Progenitor cell of endocrine pancreas (in vitro differentiated cells): ENCODE measurements at places on chromosomes 2 and 18. TPM values are rescaled to one million over a fixed set of nuclear protein-coding genes. Genes with fewer than 3 reads are reported as not detected.

DNA sequence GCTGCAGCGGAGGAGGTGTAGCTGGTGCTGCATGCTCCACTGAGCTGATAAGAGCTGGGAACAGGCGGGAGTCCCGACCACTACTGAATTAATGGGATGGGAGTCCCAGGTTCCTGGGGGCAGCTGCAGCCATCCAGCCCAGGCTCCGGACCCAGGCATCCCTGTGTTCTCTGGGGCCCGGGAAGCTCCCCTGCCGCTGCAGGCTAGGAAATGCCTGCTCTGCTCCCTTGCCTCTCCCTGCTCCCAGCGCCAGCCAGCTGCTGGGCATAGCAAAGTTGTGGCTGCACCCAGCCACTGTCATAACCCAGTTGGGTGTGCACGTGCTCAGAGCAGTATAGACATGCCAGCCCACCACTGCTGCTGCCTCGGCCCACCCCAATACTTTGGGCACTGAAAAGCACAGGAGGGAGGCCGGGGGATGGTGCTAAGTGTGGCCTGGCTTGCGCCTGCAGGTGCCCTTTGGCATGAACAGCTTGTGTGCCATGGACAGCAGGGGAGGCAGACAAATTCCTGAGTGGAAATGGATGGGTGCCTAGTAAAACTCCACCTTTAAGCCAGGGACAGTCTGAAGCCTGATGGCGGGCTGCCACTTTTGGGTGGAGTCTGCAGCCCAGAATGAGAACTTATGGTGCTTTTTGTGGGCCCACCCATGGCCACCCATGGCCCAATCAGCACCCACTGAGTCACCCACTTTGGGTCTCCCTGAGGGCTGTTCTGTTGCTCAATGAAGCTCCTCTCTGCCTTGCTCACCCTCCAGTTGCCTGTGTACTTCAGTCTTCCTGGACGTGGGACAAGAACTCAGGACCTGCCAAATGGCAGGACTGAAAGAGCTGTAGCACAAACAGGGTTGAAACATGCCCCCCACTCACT lies 219.3 kb upstream of the TMEFF2 start:
- no peak overlapping the region for H3K27ac ChIP-seq
- no peaks in the 10 kb centered on the region for H3K4me1 ChIP-seq
- DNase-seq = no peak
- H3K4me3 ChIP-seq = no peak overlapping the region
- no peaks in the 10 kb centered on the region for H3K27me3 ChIP-seq
- H3K36me3 ChIP-seq = no peaks in the 10 kb centered on the region

DNA sequence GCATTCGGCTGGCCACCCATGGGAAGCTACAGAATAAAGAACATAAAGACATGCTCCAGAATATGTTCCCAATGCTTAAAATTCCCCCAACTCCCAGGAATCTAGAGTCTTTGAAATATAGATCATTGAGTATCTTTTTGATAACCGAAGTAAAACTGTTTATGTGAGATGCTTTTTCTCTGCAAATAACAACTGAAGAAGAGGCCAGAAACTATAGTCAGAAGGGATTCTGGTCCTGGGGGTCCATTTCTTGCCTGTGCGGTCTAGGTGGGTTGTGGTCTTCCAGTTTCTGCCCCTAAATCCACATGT lies 30.6 kb upstream of the SLC66A3 start:
- H3K27me3 ChIP-seq = peaks cover 43% of the 10 kb centered on the region
- no peak for DNase-seq
- no peaks in the 10 kb centered on the region for H3K36me3 ChIP-seq
- no peak overlapping the region for H3K27ac ChIP-seq

DNA sequence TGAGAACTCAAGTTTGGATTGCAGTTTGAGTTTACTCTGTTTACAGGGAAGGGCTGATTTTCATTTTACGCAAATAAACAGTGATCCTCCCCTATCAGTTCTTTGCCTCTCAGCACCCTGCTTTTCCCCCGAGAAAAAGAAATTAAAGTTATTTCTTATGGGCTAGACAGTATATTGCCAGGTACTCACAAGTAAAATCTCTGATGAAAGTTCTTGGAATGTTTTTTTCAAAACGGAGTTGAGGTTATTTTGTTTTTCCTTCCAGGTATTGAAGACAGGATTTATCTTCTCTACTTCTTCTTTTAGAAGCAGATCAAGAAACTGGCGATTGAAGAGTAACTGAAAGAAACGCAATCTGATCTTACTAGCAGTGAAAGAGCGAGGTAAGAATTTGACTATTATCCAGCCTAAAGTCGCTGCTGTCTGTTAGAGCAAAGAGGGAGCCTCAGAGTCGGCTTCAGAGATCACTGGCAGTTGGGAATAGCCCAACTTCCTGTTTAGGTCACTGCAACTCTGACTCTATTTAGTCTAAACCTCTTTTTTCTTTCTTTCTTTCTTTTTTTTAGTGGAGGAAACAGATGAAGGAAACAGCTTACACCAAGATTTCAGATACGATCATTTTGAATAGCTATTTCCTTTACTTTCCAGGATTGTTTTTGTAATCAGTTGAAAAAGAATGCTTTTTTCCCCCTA lies at the start of gene TFPI:
Gene TFPI, minus strand, starts transcription at position 425 of the 693 bp plus-strand sequence. CDS start 50,667 bp downstream, outside the sequence.
- peak within 1 kb of the TSS; percentile 77 for H3K4me3 ChIP-seq
- H3K4me1 ChIP-seq = peaks cover 32% of the 10 kb centered on the region
- no peaks in the 10 kb centered on the region for H3K27me3 ChIP-seq
- no peaks in the 10 kb centered on the region for H3K36me3 ChIP-seq
- H3K27ac ChIP-seq = peak within 1 kb of the TSS; percentile 95
- no peak for DNase-seq

DNA sequence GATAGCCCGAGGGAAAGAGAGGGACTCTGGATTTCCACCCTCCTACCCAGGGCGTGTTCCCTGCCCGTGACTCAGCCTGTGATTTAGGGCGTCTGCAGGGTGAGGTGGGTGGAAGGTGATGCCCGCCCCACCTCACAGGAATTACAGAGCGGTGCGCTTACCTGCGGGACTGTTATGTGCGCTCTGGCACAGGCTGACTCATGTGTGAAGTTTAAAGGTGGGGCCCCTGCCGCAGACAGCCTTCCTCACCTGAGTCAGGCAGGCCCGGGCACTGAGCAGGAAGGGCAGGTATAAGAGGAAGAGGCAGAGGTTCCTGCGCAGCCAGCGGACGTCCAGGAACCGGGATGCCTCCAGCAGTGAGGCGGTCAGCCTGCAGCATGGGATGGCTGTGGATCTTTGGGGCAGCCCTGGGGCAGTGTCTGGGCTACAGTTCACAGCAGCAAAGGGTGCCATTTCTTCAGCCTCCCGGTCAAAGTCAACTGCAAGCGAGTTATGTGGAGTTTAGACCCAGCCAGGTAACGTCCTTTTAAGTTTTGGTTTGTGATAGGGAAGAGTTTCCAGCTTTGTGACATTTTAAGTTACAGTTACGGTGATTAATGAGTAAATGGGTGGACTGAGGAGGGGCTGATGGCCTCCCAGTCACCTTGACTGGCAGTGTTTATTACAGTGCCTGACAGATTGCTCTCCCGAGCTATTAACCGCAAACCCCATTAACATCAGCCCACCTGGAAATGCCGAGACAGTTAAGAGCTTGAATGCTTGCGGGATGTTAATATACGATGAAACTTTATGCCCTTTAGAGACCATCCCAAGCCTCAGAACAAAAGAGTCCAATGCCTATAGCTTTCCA lies 141.6 kb upstream of the TTC39C start:
- no peak overlapping the region for H3K4me3 ChIP-seq
- no peaks in the 10 kb centered on the region for H3K36me3 ChIP-seq
- no peaks in the 10 kb centered on the region for H3K27me3 ChIP-seq
- H3K4me1 ChIP-seq = peaks cover 20% of the 10 kb centered on the region
- DNase-seq = no peak
- no peak overlapping the region for H3K27ac ChIP-seq

- no peak for DNase-seq
- no peaks in the 10 kb centered on the region for H3K27me3 ChIP-seq
- no peak overlapping the region for H3K4me3 ChIP-seq
- no peak overlapping the region for H3K27ac ChIP-seq
Observed at GRCh38 chr2:223815884-223816570, 21.4 kb downstream of the AP1S3 start.

DNA sequence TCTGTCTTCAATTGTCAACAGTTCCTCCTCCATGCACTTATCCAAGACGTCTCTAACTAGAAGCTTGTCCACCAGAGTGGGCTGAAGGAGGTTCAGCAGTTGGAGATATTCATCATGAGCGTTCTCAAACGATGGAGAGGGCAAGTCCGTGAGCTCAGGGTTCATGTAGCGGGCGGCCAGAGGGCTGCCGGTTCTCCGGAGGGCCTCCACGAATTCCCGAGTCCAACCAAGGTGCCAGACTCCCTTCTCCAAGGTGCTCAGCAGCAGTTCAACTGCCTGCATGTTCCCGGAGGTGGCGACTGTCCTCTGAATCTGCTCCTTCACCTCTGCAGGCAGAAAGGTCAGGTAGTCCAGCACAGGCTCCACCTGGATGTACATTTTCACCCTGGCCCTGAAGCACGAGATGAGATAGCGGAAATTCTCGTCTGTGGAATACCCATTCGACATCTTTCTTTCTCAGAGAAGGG lies 590 bp downstream of the IFIH1 start:
- H3K36me3 ChIP-seq = no peaks in the 10 kb centered on the region
- H3K4me3 ChIP-seq = peak overlapping the region; percentile 81
- peaks cover 12% of the 10 kb centered on the region for H3K4me1 ChIP-seq
- H3K27ac ChIP-seq = peak overlapping the region; percentile 92
- no peaks in the 10 kb centered on the region for H3K27me3 ChIP-seq

DNA sequence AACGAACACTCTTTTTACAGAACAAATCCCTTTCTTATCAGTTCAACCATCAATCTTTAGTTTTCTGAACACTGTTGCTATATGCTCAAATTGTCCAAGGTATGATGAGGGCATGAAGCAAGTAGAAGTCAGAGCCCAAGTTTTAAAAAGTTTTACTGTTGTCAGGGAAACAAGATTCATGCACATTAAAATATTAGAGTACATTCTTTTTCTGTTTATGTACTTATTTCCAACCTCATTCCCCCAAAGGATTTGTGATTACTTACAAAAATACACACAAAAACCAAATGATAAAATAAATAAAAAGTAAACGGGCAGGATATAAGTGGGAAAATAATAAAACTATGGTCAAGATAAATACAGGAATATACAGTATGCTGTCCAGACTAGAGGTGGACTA lies 15.4 kb downstream of the NCKAP5 start:
- no peaks in the 10 kb centered on the region for H3K36me3 ChIP-seq
- no peak for DNase-seq
- no peaks in the 10 kb centered on the region for H3K4me1 ChIP-seq
- H3K27me3 ChIP-seq = no peaks in the 10 kb centered on the region

DNA sequence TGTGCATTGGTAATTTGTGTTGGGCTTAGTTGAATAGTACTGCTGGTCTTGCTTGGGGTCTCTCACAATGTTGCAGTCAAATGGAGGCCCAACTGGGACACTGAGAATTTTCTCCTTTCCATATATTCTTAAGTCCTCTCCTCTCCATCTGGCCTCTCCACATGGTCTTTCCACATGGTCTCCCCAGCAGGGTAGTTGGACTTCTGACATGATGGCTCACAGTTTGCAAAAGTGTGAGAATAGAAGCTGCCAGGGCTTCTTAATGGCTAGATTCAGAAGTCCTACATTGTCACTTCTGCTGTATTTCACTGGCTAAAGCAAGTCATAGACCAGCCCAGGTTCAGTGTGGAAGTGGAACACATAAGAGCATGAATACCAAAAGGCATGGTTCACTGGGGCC lies 318.5 kb upstream of the TNP1 start:
- no peak overlapping the region for H3K27ac ChIP-seq
- no peak for DNase-seq
- H3K4me1 ChIP-seq = no peaks in the 10 kb centered on the region

GRCh38 chr2:122734766-122735424 lies 979.4 kb downstream of the TSN start:
- peaks cover 5% of the 10 kb centered on the region for H3K4me1 ChIP-seq
- no peak overlapping the region for H3K27ac ChIP-seq
- H3K36me3 ChIP-seq = no peaks in the 10 kb centered on the region
- H3K4me3 ChIP-seq = no peak overlapping the region

GRCh38 chr2:21015281-21015645 lies 28.6 kb downstream of the APOB start:
- peaks cover 62% of the 10 kb centered on the region for H3K36me3 ChIP-seq
- H3K4me3 ChIP-seq = no peak overlapping the region
- no peak overlapping the region for H3K27ac ChIP-seq
- H3K4me1 ChIP-seq = no peaks in the 10 kb centered on the region
- H3K27me3 ChIP-seq = no peaks in the 10 kb centered on the region
- DNase-seq = no peak

DNA sequence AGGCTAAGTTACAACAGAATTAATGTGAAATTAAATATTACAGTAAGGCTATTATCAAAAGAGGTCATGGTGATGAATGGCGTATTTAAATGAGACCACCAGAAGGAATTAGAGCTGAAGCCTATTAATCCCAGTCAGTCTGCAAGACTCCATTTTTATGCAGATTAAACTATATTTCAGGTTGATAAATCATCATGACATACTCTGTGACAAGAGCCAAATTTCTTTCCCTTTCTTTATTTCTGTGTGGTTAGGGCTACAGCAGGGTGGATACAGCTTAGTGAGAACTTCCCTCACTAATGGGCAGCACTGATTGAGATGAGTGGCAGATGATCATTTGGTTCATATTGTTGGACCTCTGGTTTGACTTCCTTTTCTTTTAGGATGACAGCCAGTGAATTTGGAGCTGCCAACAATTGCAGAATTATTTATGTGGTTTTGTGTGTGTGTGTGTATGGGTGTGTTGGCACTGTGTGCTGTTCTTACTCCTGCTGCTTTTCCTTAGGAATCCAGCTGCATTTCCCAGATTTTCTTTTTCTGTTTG lies 481.3 kb downstream of the PIK3C3 start:
- no peak for DNase-seq
- H3K36me3 ChIP-seq = no peaks in the 10 kb centered on the region
- H3K27me3 ChIP-seq = no peaks in the 10 kb centered on the region
- H3K27ac ChIP-seq = no peak overlapping the region
- no peaks in the 10 kb centered on the region for H3K4me1 ChIP-seq

DNA sequence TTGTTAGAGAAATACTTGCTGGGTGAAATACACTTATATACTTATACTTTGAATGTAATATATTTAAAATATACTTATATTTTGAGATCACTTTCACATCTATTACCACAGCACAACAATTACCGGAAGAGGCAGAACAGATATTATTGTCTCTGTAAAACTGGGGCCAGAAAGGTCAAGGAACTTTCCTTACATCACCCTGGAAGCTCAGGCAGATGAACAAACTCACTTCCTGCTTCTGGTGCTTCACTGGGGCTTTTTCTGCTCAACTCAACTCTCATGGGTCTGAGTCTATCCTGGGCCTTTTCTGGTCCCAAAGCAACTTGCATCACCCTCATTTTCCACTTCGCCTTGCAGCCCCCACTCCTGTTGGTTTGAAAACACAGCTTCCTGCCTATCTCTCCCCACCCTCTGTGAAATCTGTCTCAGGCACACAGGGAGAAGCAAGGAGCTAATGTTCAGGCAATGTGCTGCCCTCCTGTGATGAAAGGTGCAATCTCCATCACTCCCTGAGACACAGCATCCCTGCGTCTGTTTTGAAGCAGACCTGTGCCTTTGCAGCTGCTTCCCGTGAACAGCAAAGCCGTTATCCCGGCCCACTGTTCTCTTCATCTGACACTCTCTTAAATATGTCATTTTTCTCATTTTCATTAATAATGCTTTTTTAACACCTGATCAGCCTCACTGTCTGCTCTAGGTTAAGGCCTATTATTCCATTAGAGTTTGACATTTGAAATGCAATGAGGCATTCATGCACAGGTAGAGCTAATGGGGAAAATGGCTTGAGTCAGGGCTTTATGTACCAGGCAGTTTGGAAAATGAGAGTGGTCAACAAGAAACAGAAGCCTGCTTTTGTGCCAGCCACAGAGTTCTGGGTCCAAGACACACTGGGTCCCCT lies 251.9 kb upstream of the CHAC2 start:
- no peaks in the 10 kb centered on the region for H3K27me3 ChIP-seq
- H3K4me3 ChIP-seq = no peak overlapping the region
- no peaks in the 10 kb centered on the region for H3K36me3 ChIP-seq
- no peak for DNase-seq

Gene IL1RL1
- not detected in 2 replicates for total RNA-seq

Gene ARHGAP28
- total RNA-seq = 109 and 117 TPM in 2 replicates

Gene OSBPL1A
- 15.0 and 19.5 TPM in 2 replicates for total RNA-seq

Gene COLEC11
- not detected in 2 replicates for total RNA-seq

Gene CGREF1
- 0.31 and 0.87 TPM in 2 replicates for total RNA-seq
